ENCODE measurements at places on chromosomes 12 and 14.

DNA sequence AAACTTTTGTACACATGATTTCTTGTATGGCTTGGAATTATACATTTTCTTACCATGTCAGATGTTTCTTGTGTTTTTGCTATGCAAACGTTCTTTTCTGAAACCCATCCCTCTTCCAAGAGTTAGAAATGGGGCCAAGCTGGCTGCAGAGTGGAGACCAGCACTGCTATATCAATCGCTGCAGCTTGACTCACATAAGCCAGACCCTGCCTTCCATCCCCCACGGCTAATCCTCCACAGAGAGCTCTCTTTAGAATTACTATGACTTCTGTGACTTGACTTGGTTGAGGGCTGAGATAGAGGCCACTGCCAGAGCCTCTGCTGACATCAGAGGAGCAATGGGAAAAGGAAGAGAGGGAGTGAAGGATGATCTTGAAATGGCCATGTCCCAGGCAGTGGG is 147.9 kb downstream of the DACT1 start:
- DNase-seq, result no peak

DNA sequence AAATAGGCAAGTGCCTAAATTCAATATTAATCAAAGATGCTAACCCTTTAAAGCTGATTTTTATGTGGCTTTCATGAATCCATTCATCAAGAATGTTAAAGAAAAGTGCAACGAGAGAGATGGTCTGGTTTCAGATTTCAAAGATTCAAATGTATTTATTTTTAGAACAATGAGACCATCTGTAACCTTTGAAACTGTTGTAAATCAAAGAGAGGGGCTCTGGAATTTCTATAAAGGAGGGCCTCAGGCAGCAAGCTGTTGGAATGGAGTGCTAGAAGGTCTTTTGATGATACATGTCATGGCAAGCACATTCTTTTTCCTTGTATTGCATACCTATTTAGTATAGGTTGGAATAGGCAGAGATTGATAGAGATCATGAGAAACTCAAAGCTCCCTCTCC is 433.0 kb downstream of the LRIG3 start:
- DNase-seq, result no peak

- no peak for DNase-seq
Observed at GRCh38 chr12:67891596-67891995, 97.7 kb upstream of the IFNG-AS1 start.

GRCh38 chr12:123232807-123233504 is at the start of the genes MPHOSPH9 and MTRFR:
Gene MPHOSPH9, minus strand, starts transcription at chr12:123233141. Its CDS starts 2,777 bp downstream, at chr12:123230364.
Gene MTRFR, plus strand, starts transcription at chr12:123233436. Its CDS starts 20,239 bp downstream, at chr12:123253675.
- DNase-seq, result peak; percentile 100

DNA sequence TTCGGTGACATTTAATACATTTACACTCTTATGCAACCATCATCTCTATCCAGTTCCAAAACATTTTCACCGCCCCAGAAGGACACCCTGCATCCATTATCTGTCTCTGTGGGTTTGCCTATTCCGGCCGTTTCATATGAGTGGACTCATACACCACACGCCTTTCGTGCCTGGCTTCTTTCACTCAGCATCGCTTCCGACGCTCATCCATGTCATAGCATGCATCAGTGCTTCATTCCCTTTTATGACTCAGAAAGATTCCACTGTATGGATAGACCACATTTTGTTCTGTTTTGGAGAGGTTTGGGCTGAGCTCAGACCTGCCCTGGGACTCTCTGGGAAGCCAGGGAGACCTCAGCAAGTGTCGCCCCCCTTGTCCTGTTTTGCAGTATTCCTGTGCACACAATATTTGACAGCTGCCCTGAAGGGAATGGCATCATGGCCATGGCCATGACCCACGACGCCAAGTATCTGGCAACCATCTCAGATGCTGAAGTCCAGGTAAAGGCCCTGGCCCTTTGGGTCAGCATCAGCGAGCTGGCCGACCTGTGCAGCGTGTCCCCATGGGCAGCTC is 23.8 kb downstream of the CFAP251 start:
- no peak for DNase-seq

DNA sequence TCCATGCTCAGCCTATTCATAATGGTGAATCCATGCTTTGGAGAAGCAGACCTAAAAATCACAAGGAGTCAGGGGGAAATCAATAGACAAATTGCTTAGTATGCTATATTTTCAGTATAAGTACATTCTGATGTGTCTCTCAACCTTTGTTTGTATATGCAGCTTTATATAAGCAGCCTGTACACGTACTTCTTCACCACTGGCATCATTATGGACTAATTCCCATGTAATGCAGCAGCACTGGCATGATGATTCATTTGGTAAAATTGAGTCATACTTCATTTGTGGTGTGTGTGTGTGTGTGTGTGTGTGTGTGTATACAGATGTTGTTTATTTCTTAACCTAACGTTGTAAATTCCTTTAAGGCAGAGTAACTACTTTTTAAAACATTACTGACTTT is 10.9 kb downstream of the DCP1B start:
- no peak for DNase-seq

GRCh38 chr12:241266-241665 is 21.4 kb downstream of the SLC6A13 start:
- no peak for DNase-seq

DNA sequence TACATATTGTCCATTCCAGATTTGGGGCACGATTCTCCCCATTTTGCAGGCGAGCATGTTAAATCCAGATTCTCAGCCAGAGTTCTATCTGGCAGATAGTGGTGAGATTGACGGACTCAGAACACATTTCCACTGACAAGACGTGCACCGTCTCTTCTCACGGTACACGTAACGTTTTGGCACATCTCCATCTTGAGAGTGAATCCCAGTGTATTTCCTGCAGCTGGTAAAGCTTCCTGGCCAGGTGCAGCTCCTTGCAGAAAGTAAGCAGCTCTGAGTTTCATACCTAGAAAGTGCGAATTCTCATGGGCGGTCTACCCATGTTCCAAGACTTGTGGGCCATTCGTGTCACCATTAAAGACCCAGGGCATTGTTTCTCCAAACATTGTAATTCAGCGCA is 102.6 kb downstream of the TSPAN9 start:
- DNase-seq, result no peak

DNA sequence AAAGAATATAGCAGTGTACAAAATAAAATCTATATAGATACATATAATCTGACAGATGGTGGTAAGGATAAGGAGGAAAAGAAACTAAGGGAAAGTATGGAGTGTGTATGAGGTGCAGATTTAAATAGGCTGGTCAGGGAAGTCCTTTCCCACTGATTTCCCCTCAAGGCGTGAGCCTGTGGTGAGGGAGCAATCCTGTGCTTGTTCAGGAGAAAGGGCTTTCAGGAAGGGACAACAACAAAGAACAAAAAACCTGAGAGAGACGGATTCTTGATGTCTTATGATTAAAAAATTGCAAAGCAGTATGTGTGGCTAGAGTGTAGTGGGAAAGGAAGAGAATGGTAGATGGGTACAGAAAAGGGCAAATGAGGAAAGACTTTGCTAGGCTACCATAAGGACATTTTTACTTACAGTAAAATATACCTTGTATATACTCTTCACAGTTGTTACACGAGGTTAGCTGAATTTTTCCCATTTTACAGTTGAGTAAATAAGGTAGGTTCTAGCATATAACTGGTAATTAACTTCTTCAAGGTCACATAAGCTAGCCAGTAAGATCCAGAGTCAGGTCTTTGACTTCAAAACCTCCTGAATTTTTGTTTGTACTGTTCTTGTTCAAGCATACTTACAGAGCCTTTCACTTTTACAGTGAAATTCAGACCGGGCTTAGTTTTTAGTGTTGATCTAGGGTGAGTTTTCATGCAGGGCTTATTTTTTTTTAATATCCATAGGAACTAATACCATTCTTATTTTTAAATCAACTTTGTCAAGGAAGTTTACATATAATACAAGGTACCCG is 15.6 kb downstream of the CNOT2 start:
- no peak for DNase-seq

DNA sequence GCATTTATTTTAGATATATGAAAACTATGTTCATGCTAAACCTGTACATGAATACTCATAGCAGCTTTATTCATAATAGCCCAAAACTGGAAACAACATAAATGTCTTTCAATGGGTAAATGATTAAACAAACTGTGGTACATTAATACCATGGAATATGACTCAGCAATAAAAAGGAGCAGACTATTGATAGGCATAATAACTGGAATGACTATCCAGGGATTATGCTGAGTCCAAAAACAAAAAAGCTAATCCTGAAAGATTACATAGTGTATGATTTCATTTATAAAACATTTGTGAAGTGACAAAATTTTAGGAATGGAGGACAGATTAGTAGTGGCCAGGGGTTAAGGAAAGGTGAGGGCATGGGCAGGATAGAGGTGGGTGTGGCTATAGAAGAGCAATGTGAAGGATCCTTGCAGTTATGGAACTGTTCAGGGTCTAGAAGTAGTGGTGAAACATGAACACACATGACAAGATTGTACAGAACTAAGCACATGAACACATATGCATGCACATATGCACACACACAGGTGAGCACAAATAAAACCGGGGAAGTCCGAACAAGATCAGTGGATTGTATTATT is 61.1 kb upstream of the CDKN3 start:
- no peak for DNase-seq

DNA sequence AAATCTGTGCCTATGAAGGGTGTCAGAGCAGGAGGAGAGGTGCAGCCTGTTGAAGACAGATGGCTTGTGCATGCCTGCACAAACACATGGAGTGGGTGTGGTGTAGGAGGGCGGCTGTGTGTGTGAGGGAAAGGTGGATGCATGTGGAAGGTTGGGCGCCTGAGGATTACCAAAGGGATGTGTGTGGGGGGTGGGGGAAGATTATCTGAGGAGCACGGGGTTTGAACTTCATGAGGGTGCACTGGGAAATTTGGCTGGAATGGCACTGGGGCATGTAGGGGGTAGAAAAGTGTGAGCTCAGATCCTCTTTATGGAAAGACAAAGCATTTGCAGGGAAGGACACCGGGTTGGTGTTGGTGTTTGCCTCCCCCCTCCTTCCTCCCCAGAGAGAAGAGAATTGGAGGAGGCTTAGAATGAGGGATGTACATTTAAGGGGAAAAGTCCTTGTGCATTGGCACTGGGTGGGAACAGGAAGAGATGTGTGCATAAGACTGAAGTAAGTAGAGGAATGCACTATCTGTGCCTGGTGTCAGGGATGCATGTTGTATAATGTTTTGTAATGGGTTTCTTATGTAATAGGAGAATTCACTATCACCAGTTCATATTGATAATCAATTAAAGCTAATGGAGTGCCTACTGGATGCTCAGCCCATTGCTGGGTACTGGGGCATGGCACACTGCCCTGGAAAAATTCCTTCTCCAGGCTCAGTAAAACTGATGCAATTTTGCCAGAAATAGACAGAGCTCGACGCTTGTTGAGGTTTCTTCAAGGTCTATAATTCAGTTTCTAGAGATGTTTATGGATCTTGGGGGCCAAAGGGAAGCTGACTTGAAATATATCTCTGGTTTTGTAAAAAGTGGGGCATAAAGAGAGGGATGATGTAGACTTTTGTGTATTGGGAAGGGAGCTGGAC is 3.0 kb downstream of the NTF3 start:
- no peak for DNase-seq

DNA sequence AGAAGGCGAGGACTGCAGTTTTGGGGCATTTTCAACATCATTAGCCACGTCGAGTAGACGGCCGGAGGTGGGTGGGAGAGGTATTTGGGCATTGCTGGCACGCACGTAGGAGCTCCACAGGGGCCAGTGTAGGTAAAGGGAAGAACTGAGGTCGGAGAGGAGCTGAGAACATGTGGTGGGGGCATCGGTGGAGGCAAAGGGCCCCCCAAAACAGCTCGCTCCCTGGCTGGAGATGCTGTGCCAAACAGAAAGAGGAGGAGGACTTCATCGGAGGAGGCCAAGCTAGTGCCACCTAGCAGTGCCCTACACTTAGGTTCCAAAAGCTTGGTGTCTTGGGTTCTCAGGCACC is 52.0 kb upstream of the PPP2R5C start:
- DNase-seq, result no peak

DNA sequence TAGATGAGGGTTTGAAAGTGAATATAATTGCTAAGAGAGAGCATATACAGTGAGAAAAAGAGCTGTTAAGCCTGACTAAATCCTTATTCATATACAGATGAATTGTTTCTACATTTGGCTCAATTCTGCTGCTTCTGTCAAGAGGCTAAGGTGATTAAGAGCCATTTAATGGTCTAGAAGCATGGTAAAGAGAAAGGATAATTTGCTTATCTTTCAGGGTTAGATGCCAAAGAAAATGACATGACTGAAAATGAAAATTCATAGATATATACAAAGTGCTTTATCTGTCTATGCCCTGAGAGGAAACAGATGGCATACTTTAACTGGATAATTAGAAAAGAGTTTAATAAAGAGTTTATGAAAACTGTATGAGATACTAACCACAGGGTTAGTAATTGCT is 834.9 kb downstream of the SLC6A15 start:
- no peak for DNase-seq
